Spleen (tissue), 13 donors: ENCODE measurements at places on chromosomes 3 and 15. TPM values are rescaled to one million over a fixed set of nuclear protein-coding genes. Genes with fewer than 3 reads are reported as not detected.

Gene REC114
- not detected for total RNA-seq

Gene SLC25A20
- 51.2 TPM for total RNA-seq

Gene KIF7
- 3.1 TPM for total RNA-seq

Gene ALDH1A2
- 4.3 TPM for total RNA-seq

Gene GRAMD2A
- not detected for total RNA-seq

Gene PLSCR4
- total RNA-seq, result 57.0 TPM

DNA sequence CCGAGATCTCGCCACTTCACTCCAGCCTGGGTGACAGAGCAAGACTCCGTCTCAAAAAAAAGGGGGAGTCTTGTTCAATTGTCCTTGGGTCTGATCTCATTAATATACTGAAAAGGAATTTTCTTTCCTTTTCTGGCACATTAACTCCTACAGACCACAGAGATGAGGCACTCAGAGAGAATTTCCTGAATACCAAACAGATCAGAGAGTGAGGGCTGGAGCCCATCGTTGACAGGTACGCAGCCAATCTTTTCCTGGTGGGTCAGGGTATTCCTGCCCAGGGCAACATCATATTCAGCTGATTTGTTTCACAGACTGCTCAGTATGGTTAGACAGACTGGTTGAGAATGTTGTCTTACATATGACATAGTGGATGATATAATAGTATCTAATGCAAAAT, 82.8 kb upstream of the TNFSF10 start:
- no peak for DNase-seq

DNA sequence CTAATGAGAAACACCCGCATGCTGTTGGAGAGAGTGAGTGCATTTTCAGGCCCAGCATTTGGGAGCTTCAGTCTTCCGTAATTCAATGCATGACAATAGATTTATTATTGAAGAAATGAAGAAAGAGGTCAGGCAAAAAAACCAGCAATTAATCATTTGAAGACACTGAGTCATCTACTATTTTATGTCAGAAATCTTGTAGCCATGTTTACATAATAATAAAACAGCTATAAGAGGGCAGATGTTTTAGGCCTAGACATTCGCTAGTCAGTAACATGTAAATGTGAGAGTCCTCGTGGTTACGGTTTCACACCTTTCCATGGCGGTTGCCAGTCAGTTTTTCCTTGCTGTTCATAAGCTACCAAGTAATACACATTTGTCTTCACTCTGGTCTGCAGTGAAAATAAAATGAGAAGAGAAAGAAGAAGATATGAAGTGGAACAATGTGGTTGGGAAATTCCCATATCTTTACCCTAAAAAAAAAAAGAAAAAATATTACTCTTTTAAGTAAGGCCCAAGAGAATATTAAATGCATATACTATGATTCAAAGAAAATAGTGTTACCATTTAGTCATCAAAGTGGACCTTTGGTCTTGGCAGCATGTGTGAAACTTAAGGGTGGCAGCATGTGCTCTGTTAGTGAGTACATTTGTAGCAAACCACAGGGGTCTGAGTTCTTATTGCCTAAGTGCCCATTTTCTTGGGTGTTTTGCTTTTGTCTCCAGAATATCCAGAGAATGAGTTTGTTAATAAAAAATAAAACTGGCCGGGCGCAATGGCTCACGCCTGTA, 140.5 kb upstream of the TBL1XR1 start:
- DNase-seq, result no peak

DNA sequence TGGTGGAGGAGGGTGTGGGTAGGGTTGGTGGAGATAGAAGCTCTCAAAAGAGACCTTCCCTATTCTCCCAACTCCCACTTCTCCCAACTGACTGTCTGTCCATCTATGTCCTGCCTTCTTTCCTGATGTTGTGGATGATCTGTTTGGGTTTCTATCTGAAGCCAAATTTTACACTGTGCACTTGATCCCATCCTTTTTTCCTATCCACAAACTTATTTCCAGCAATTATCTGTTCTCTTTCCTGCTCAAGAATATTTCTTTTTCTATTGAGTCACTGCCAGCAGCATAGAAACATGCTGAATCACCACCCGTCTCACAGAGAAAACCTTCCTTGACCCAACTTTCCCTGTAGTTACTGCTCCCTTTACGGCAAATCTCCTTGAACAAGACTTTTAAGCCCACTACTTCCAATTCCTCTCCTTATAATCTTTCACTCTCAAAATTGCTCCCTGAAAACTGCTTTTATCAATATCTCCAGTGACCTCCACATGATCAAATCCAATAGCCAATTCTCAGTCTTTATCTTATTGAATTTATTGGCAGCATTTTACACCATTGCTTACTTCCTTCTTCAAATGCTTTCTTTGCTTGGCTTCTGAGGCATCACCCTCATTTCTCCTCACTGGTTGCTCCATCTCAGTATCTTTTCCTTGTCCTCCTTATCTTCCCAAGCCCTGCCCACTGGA, 141.2 kb upstream of the SLC7A14 start:
- DNase-seq, result no peak

DNA sequence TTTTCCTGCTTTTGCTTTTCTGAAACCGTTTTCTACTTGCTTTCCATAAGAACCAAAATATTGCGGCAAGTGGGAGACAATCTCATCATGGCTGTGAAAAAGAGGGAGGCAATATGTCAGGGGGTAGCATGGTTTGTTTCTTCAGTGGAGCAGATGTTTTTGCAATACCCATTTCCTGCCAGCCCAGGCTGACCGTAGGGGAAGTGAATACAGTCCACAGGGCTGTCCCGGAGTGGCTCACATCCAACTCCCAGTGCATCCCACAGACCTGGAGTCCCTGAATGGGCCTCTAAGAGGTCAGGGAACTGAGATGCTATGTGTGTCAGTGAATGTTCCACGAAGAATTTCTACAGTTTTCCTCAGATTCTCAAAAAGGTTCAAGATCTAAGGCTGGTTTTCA, 69.6 kb downstream of the EPHB1 start:
- peak; percentile 59 for DNase-seq

- DNase-seq, result no peak
These were observed 638.8 kb upstream of the CFAP20DC start for GRCh38 chr3:59688636-59689035.

DNA sequence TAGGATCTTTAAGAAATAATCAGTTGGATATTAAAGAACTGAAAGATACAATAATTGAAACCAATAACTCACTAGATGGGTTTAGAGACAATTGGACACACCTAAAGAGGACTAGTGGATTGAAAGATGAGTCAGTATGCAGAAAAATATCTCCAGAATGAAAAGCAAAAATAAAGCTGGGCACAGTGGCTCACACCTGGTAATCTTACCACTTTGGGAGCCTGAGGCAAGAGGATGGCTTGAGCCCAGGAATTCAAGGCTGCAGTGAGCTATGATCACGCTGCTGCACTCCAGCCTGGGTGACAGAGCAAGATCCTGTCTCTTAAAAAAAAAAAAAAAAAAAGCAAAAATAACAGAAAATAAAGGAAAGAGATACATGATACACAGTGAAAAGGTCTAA, 37.4 kb upstream of the CCDC174 start:
- DNase-seq, result no peak

- no peak for DNase-seq
These were observed 98.6 kb upstream of the PRR20G start for GRCh38 chr3:127386490-127386889.

- DNase-seq, result no peak
These were observed 287.1 kb downstream of the IL5RA start for GRCh38 chr3:2823031-2823430.

DNA sequence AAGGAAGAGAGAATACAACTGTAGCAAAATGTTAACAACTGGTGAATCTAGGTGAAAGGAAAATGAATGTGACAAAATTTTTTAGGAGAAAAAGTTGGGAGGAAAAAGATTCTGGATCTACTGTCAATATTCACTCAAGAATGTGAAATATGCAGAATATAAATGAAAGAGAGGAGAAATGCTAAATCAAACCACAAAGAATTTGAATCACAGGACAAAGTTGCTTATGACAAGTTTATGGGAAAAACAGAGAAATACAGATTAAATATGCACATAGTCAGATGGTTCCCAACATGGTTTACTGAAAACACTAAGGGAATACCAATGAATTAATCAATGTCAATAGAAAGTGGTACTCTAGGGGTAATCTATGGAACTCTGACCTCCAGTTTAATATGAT, 27.6 kb downstream of the C3orf33 start:
- DNase-seq, result no peak

DNA sequence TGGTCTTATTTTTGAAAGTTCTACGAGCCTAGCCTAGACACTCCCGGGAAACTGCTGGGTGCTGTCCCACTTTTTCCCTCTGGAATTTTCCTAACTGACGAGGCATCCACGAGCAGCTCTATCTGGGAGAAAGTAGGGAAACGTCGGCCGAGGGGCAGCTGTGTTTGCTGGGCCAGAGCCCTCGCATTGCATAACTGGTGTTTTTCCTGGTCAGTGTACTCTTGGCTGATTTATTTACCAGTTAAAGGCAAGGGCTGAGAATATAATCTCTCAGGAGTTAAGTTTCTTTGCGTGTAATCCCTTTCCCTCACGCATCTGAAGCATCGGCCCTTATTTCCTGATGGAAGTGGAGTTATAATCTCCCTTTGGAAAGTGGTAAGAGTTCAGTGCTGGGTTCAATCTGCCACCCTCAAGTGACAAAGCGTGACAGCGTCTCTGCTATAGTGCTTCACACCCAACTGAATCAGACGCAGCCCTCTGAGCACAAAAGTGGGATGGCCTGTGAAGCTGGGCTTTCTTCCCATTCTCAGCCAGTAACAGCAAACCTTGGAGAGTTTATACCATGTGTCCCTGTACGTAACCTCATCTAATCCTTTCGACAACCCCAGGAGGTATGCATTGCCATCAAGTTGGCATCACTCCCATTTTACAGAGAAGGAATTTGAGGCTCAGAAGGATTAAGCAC, 311.5 kb downstream of the RORA start:
- no peak for DNase-seq

DNA sequence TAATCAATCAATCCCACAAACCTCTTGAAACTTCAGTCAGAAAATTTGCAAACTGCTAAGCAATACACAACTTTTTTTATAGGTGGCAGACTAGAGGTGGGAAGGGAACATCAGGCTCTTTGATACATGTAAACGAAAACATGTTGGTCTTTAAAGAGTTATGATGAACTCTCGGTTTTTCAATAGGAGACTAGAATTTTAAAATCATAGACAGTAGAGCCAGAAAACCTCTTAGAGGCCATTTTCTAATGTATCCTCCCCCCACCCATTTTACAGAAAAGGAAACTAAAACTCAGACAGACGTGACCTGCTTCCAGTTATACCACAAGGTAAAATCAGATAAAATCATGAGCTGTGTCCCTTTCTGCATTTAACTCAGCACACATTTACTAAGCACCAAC, 179.1 kb upstream of the LPP start:
- DNase-seq, result no peak

- no peak for DNase-seq
These were observed 26.6 kb upstream of the SYNPR start for GRCh38 chr3:63251499-63251898.

- DNase-seq, result no peak
These were observed 3.0 kb downstream of the ATP13A3 start for GRCh38 chr3:194483850-194484249.

- no peak for DNase-seq
These were observed 91.5 kb downstream of the ST6GAL1 start for GRCh38 chr3:187021748-187022402.

GRCh38 chr3:137987723-137988122, 22.2 kb upstream of the CLDN18 start:
- DNase-seq, result no peak

- no peak for DNase-seq
These were observed 2.2 kb downstream of the LTK start for GRCh38 chr15:41511331-41511898.

- DNase-seq, result no peak
These were observed 91.0 kb downstream of the IGSF11 start for GRCh38 chr3:118943597-118943996.
